Cerebellum (tissue), 4 donors: ENCODE measurements at places on chromosomes 7 and 10.

- no peak for DNase-seq
These were observed 57.4 kb downstream of the EEPD1 start for GRCh38 chr7:36210291-36210922.

- no peak for DNase-seq
These were observed 30.2 kb downstream of the NOM1 start for GRCh38 chr7:156979711-156980110.

- no peak for DNase-seq
These were observed 20.8 kb downstream of the ACSM6 start for GRCh38 chr10:95214793-95215192.

DNA sequence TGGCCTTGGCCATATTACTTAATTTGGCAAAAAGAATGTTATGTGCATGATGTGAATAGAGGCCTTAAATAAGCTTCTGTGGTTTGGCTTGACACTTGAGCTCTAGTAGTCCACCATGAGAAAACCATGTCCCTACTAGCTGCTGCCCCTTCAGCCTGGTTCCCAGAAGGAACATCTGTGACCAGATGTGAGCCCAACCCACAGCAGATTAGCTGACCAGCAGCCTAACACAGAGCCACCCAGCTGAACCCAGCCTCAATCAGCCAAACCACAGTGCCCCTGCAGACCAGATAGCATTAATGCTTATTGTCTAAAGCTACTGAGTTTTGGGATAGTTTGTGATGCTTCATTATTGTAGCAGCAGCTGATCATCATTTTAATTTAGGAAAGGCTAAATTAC lies 16.6 kb downstream of the JAZF1 start:
- no peak for DNase-seq

- no peak for DNase-seq
These were observed 392.2 kb downstream of the ACTR3B start for GRCh38 chr7:153151766-153152165.

- DNase-seq, result no peak
These were observed 132.0 kb downstream of the RELN start for GRCh38 chr7:103857435-103857834.

- no peak for DNase-seq
These were observed 11.5 kb downstream of the TPK1 start for GRCh38 chr7:144824360-144824759.

- DNase-seq, result peak; percentile 90
These were observed 7.8 kb upstream of the ABHD11 start for GRCh38 chr7:73746378-73746777.

DNA sequence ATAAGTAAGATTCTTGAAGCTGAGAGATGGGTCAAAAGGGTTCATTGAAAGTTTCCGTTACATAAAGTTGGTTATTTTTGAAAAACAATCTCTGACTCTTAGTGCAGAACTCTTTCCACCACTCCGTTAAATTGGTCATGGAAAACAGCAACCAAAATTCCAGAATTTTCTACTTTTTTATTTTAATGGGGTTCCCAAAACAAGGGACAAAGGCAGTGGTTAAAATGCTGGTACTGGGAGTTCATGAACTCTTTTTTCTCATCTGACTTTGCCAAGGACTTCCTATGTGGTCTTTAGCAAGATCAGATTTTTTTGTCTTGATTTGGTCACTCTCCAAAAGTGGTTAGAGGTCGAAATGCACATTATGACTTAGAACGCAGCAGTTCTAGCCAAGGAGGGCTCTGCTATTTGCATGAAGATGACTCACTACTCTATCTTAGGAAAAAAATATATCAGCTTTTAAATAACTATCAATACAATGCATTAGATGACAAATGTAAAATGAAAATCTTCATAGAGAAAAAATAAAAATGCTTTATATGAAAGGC lies 145.7 kb downstream of the REEP3 start:
- no peak for DNase-seq

- DNase-seq, result no peak
These were observed 38.3 kb upstream of the SFMBT2 start for GRCh38 chr10:7449063-7449695.

DNA sequence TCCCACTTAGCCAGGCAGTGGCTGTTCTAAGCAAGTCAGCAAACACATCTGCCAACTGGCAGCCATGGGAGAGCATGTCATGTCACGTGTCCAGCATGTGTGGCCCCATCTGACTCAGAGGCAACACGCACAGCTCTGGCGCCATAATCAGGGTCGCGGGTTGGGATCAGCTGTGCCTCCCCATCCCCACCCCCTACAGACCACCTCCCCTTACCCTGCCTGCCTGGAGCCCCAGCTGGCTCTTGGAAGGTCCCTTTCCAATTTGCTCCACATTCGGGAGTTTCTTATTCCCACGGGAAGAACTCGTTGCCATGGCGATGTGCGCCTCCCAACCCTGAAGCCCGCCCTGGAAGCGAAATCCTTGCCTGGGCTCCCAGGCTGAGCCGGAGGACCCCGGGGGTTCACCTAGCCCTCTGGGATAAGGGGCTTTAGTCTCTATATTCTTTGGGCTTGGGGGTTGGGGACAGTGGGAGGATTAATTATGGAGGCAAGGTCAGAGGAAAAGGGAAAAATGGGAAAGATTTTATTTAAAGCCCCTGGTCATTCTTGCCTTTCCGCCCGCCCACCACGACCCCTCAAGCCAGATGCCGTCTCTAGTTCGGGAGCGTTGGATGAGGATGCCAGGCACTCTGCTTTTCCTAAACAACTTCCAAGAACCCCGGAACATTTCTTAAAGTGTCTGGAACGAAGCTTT lies 283.7 kb downstream of the ZEB1 start:
- DNase-seq, result no peak

GRCh38 chr10:20882091-20882490 lies 15.0 kb downstream of the NEBL start:
- DNase-seq, result no peak

DNA sequence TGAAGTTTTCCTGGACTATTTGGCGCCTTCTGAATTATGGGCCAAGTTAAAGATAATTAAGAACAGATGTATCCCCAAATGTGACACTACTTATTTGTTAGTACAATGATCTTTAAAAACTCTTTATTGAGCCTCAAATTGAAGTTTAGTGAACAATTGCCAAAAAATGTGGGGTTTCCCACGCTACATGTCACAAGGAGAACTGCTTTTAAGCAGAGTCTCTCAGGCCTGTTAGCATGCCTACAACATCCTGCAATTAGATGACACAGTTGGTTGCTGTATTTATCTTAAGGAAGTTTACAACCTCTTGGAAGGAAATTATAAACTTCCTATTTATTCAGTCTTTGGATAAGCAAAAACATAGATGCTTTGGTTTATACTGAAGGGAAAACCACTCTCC lies 733.0 kb downstream of the TNS3 start:
- DNase-seq, result no peak

GRCh38 chr7:577278-577665 lies 57.6 kb upstream of the PDGFA start:
- no peak for DNase-seq

- no peak for DNase-seq
These were observed 2.0 kb downstream of the PRSS37 start for GRCh38 chr7:141839256-141839655.

GRCh38 chr7:139893461-139893860 lies 64.4 kb downstream of the TBXAS1 start:
- DNase-seq, result no peak

- no peak for DNase-seq
These were observed 235.3 kb downstream of the CALN1 start for GRCh38 chr7:72176875-72177274.

GRCh38 chr10:101263150-101263752 lies 34.0 kb upstream of the LBX1 start:
- DNase-seq, result no peak

DNA sequence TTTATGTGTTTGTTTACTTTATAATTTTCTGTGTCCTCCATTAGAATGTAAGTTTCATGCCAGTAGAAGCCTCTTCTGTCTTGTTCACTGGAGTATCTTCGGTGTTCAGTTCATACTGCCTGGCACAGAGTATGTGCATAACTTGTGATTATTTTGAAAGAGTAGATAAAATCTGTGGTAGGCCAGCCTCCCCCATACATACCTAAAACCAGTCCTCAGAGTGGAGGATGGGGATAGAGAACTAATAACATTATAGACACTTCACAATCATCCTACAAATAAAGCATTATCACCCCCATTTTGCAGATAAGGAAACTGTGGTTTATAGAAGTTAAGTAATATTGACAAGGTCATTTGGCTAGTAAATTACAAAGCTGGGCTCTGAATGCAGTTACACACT lies 28.0 kb downstream of the VIM start:
- no peak for DNase-seq

DNA sequence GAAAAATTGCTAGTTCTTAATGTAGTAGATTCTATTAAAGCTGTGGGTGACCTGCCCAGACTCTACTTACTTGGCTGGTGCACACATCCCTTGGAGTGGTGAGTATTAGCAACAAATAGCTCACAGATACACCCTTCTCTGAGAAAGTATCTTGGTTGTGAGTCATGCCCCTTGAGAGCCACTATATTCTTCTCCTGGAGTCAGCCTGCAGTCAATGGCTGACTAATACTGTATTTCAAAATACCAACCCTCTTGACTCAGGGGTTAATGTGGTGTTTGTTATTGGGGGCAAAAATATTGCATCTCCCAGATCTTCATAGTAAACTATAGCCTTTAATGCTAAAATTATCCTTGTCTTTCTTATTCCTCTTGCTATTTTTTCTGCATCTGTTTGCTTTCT lies 354.9 kb downstream of the BMPER start:
- DNase-seq, result no peak

DNA sequence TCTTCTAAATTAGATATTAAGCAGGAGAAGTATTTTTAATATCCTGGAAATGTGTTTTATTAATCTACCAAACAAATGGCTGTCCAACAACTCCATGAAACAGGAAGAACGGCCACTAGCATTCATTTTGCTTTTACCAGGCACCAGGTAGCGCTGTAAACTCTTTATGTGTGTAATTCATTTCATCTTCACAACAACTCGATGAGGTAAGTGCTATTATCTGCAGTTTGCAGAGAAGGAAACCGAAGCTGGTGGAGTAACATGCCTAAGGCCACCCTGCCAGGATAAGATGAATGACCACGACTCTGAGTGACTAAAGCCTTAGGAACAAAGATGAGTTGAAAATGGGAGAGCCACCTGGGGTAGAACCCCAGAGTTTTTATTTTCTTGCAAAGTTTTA lies 101.2 kb downstream of the KIAA1217 start:
- no peak for DNase-seq

GRCh38 chr10:14554091-14554490 lies 220.6 kb downstream of the FAM107B start:
- DNase-seq, result no peak

GRCh38 chr10:47311932-47312662 lies 10.2 kb upstream of the GDF2 start:
- DNase-seq, result peak; percentile 76

- DNase-seq, result no peak
These were observed 24.2 kb downstream of the IFIT3 start for GRCh38 chr10:89351780-89352597.

GRCh38 chr10:56653289-56653688 lies 292.2 kb upstream of the ZWINT start:
- DNase-seq, result no peak
